ENCODE measurements at places on chromosomes 5 and 9.
A peak's percentile ranks its signal among the peaks of the same experiment; 100 is the strongest.

DNA sequence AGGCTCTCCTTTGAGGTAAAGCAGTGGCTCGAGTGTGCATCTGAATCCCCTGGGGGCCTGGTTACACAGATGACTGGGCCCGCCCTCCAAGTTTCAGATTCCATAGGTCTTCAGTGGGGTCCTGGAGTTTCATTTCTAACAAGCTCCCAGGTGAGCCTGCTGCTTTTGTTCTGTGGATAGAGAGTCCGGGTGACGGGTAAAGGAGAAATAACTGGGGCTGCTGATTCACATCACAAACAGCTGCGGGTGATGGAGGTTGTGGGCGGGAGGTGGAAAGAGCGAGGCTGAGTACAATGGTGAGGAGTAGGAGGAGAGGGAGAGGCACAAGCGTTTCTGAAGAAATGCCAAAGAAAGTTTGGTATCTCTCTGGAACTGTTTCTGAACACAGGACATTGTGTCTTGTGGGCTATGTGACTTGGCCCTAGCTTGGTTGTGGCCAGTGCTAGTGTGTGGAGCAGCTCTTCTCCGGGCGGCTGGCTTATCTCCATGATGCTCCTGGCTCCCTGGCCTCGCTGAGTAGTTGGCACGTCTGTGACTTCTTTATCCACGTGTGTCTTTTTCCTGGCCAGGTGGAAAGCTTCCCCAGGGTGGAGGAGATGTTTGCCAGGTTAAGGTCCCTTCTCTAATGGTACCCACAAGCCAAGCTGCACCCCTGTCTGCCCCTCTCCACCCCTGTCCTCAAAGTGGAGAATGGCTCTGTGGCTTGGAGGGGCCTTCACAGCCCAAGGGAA is 61.7 kb downstream of the HSPA4 start:
- H3K4me3 ChIP-seq: no peak overlapping the region
- DNase-seq: no peak
- no peaks in the 10 kb centered on the region for H3K27me3 ChIP-seq
- H3K4me1 ChIP-seq: no peaks in the 10 kb centered on the region

- DNase-seq: no peak
- no peak overlapping the region for H3K4me3 ChIP-seq
- H3K27me3 ChIP-seq: no peaks in the 10 kb centered on the region
- H3K36me3 ChIP-seq: no peaks in the 10 kb centered on the region
- no peak overlapping the region for H3K27ac ChIP-seq
- H3K4me1 ChIP-seq: no peaks in the 10 kb centered on the region
Measured at GRCh38 chr9:131810351-131811170, 70.7 kb upstream of the RAPGEF1 start.

GRCh38 chr9:106065136-106065535 is 370.8 kb downstream of the TMEM38B start:
- no peaks in the 10 kb centered on the region for H3K4me1 ChIP-seq
- H3K27ac ChIP-seq: no peak overlapping the region
- H3K4me3 ChIP-seq: no peak overlapping the region
- H3K36me3 ChIP-seq: no peaks in the 10 kb centered on the region
- H3K27me3 ChIP-seq: no peaks in the 10 kb centered on the region

DNA sequence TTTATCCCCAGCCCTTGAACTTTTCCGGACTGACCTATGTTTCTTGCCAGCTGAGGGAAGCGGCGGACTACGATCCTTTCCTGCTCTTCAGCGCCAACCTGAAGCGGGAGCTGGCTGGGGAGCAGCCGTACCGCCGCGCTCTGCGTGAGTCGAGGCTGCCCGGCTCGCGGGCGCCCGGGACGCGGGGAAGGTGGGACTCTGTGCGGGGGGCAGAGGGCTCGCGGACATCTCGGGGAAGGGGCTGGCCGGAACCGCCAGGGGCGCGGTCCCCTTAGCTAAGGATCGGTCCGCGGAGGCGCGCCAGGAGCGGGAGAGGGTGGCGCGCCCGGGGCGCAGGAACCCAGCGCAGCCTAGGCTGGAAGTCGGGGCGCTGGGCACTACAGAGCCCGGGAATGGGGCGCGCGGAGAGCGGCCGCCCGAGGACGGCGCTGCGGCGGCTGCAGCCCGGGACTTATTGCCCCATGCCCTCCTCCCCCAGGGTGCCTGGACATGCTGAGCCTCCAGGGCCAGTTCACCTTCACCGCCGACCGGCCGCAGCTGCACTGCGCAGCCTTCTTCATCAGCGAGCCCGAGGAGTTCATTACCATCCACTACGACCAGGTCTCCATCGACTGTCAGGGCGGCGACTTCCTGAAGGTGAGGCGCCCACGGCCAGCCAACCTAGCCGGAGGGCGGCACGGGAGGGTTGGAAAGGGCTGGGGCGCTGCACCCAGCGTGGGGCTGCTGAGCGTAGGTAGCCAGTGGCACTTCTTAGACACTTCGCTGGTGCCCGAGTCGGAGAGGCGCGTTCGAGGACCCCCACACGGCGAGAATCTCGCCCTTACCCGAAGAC is 922 bp downstream of the CRHBP start:
- no peak overlapping the region for H3K27ac ChIP-seq
- DNase-seq: no peak
- peak overlapping the region; percentile 5 for H3K4me3 ChIP-seq
- no peaks in the 10 kb centered on the region for H3K4me1 ChIP-seq
- no peaks in the 10 kb centered on the region for H3K27me3 ChIP-seq

DNA sequence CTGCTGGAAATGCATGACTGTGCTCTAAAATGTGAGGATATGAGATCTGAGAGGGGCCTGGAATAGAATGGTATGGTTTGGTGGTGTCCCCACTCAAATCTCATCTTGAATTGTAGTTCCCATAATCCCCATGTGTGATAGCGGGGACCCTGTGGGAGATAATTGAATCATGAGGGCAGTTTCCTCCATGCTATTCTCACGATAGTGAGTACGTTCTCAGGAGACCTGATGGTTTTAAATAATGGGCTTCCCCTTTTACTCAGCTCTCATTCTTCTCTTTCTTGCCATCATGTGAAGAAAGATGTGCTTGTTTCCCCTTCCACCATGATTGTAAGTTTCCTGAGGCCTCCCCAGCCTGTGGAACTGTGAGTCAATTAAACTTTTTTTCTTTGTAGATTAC is 133.6 kb upstream of the ADAMTS16 start:
- H3K4me3 ChIP-seq: no peak overlapping the region
- no peaks in the 10 kb centered on the region for H3K27me3 ChIP-seq
- no peaks in the 10 kb centered on the region for H3K36me3 ChIP-seq
- no peak for DNase-seq
- H3K4me1 ChIP-seq: no peaks in the 10 kb centered on the region
- no peak overlapping the region for H3K27ac ChIP-seq

DNA sequence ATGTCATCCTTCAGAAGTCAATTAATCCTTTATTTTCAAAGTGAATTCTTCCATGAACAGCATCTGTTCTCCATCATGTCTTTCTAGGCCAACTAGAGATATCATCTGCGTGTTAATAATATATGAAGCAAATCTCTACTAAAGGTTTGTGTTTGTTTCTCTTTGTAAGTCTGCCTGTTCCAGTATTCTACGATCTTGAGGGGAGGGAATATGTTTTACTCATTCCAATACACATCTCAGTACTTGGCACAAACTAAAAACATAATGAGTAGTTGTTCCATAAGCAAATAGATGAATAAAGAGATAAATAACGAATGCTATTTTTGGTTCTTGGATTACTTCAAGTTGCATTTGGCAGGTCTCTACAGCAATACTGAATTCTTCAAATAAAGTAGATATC is 470.7 kb upstream of the GRIN3A start:
- no peaks in the 10 kb centered on the region for H3K27me3 ChIP-seq
- H3K4me3 ChIP-seq: no peak overlapping the region
- no peak for DNase-seq
- no peak overlapping the region for H3K27ac ChIP-seq

GRCh38 chr5:154575546-154576428 is 97.8 kb upstream of the HAND1 start:
- DNase-seq: no peak
- H3K4me1 ChIP-seq: no peaks in the 10 kb centered on the region
- H3K4me3 ChIP-seq: no peak overlapping the region
- H3K27ac ChIP-seq: no peak overlapping the region
- no peaks in the 10 kb centered on the region for H3K36me3 ChIP-seq

GRCh38 chr5:40474250-40474649 is 205.5 kb upstream of the PTGER4 start:
- H3K36me3 ChIP-seq: no peaks in the 10 kb centered on the region
- H3K27me3 ChIP-seq: no peaks in the 10 kb centered on the region
- no peak for DNase-seq
- H3K27ac ChIP-seq: no peak overlapping the region

DNA sequence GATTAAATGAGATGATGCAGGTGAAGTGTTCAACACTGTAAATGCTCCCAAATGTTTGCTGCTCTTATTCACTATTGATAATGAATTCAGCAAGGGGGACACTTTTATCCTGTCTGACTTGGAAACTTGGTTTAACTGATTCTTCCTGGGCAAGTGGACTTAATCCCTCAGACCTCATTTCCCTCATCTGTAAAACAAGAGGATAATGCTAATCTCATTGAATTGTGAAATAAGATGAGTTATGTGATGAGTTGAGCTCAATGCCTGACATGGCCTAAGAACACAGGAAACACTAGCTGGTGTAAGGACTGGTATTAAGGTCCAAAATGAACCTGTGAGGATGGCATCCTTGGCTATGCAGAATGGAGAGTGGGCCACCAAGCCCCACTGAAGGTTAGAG is 23.3 kb downstream of the TNFSF15 start:
- DNase-seq: no peak
- no peak overlapping the region for H3K27ac ChIP-seq

DNA sequence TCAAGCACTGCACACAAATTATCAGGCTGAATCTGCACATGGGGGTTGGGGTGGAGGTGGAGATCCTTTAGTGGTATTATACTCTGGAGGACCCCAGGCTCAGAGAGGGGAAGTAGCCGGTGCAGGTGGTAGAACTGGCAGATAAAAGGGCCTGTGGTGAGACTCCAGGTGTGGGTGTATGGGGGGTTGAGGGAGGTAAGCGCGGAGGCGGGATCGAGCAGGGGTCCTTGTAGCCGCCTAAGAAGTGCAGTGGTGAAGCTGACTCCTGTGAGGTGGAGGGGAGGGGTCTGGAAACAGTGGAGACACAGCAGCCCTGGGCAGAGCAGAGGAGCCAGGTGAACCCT is 841 bp downstream of the ACSL6 start:
- H3K27me3 ChIP-seq: no peaks in the 10 kb centered on the region
- no peak for DNase-seq
- H3K4me3 ChIP-seq: no peak overlapping the region
- no peak overlapping the region for H3K27ac ChIP-seq
- no peaks in the 10 kb centered on the region for H3K36me3 ChIP-seq

Data from uterus (tissue), 4 donors.